ENCODE measurements at places on chromosomes 16 and 17.

GRCh38 chr17:4426499-4427208 lies 7.1 kb upstream of the SPNS3 start:
- no peak overlapping the region for H3K4me3 ChIP-seq
- H3K4me1 ChIP-seq = peaks cover 2% of the 10 kb centered on the region
- H3K27ac ChIP-seq = no peak overlapping the region
- H3K36me3 ChIP-seq = no peaks in the 10 kb centered on the region

DNA sequence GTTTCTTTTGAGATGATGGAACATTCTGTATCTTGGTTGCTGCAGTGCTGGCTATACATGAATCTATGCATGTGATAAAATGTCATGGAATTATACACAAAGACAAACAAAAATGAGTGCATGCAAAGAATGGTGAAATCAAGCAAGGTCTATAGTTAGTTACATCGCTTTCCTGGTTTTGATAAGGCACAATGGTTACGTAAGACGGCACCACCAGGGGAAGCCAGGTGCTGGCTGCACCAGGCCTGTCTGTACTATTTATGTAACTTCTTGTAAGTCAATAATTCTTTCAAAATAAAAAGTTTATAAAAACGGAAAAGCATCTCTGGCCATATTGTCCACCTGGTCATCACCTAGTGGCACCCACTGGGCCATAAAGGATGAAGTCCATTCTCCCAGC lies 46.5 kb downstream of the ARHGAP27 start:
- H3K27me3 ChIP-seq = peaks cover 38% of the 10 kb centered on the region
- H3K36me3 ChIP-seq = no peaks in the 10 kb centered on the region
- H3K4me1 ChIP-seq = peaks cover 24% of the 10 kb centered on the region
- DNase-seq = no peak
- no peak overlapping the region for H3K27ac ChIP-seq

DNA sequence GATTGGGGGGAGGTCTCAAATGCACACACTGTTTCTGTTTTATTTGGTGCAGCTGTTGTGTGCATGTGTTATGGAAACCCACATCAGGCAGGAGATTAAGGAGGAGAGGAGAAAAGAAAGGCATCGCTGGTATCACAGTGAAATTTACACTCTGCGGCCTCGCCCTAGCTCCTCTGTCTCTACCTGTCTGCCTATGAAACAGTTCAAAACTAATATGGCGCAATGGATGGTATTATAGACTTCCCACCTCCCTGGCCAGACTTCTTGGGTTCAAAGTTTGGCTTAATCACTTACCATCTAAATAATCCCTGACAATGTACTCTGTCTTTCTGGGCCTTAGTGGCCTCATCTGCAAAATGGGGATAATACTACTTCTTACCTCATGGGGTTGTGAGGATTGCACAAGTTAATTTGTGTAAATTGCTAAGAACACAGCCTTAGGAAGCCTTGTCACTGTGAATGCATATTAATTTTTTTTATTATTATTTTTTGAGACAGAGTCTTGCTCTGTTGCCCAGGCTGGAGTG lies 1.4 kb upstream of the ABCC1 start:
- H3K4me3 ChIP-seq = no peak overlapping the region
- no peak overlapping the region for H3K27ac ChIP-seq
- DNase-seq = no peak
- H3K27me3 ChIP-seq = peaks cover 16% of the 10 kb centered on the region
- peaks cover 30% of the 10 kb centered on the region for H3K4me1 ChIP-seq
- H3K36me3 ChIP-seq = peaks cover 14% of the 10 kb centered on the region

DNA sequence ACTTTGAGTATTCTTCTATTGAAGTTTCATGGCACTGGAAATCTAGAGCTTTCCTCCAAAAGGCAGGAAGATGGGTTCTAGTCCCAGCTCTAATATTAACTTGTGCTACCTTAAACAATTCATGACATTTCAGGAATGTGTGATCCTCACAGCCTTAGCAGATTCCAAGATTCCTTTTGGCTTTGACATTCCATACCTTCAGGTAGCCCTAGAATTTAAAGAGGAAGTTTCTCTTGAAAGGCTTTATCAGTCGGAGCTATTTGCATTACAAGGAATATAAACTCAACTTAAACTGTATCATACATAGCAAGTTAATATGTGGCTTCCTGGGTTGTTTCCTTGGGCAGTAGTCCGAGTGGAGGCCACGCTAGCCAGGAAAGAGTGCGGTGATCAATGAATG lies 330.0 kb downstream of the SHISA9 start:
- H3K36me3 ChIP-seq = no peaks in the 10 kb centered on the region
- no peaks in the 10 kb centered on the region for H3K4me1 ChIP-seq
- no peaks in the 10 kb centered on the region for H3K27me3 ChIP-seq

DNA sequence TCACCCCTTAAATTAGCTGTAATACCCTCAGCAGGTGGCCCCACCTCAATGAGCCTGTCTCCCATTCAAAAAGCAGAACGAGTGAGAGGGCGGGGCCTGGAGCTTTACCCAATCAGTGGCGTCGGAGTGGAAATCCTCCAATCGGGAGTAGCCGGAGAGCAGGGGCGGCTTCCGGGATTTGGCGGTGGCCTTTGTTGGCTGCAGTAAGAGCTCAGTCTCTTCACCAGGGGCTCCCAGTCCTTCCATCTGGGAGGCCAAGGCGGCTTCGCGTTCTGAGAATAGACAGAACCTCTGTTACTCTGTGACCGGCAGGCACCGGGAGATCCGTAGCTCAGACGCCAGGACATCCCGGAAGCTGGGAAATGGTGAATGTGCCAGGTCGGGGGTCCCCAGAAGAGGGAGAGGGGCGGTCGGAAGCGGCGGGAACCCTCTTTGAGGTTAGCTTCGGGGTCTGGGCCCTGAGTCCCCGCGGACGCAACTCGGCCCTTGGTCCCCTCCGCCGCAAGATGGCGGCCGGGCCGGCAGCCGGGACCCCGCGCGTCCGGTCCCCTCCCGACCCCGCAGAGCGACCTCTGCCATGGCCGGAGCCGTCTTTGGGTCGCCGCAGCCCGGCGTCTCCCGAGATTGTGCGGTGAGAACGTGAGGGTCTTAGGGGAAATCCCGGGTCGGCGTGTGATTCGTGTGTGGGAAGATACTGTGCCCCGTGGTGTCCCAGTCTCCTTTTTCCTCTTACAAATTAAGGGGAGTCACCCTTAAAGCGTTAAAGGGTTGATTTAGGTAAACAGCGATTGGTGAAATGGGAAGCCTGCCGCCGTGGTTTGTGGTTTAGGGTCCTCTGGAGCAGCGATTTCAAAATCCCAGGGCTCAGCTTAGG lies 160.3 kb upstream of the ZNF267 start:
- H3K36me3 ChIP-seq = peaks cover 65% of the 10 kb centered on the region
- H3K4me3 ChIP-seq = peak overlapping the region; percentile 99
- peaks cover 48% of the 10 kb centered on the region for H3K4me1 ChIP-seq
- H3K27ac ChIP-seq = peak overlapping the region; percentile 99

- H3K4me3 ChIP-seq = no peak overlapping the region
- H3K36me3 ChIP-seq = no peaks in the 10 kb centered on the region
- H3K4me1 ChIP-seq = no peaks in the 10 kb centered on the region
- DNase-seq = no peak
- no peak overlapping the region for H3K27ac ChIP-seq
- H3K27me3 ChIP-seq = no peaks in the 10 kb centered on the region
Observed at GRCh38 chr16:72434159-72434558, 262.2 kb upstream of the PMFBP1 start.

GRCh38 chr16:23132775-23133463 lies 16.3 kb downstream of the USP31 start:
- no peak overlapping the region for H3K27ac ChIP-seq
- H3K4me3 ChIP-seq = no peak overlapping the region
- no peaks in the 10 kb centered on the region for H3K27me3 ChIP-seq
- no peaks in the 10 kb centered on the region for H3K4me1 ChIP-seq
- no peaks in the 10 kb centered on the region for H3K36me3 ChIP-seq

DNA sequence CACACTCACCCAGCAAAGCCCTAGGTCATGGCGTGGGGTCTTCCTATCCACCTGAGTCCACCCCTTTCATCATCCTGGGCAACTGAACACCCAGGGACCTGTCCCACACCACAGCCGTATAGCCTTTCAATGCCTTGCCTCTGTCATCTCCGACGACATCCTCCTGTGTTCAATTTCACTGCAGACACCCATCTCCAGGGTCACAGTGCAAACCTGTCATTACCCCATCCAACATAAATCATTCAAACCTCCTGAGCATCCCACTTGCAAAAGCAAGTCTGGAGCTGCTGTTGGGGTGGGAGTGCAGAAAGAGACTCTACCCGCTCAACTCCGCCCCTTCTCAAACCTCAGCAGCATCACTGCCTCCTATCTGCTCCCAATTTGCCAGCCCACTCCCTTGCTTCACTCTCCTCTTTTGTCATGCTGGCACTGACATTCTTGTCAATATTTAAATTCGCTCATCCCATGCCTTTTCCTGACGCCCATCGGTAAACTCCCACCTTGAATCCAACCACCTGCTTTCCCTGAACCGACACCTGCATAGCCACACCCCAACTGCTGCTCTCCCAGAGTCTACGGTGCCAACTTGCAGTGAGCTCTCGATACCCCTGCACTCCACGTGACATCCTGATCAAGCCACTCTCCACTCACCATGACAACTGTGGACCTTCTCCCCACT lies 37.0 kb downstream of the MARF1 start:
- no peaks in the 10 kb centered on the region for H3K4me1 ChIP-seq
- peak overlapping the region; percentile 28 for H3K27ac ChIP-seq
- no peak overlapping the region for H3K4me3 ChIP-seq

DNA sequence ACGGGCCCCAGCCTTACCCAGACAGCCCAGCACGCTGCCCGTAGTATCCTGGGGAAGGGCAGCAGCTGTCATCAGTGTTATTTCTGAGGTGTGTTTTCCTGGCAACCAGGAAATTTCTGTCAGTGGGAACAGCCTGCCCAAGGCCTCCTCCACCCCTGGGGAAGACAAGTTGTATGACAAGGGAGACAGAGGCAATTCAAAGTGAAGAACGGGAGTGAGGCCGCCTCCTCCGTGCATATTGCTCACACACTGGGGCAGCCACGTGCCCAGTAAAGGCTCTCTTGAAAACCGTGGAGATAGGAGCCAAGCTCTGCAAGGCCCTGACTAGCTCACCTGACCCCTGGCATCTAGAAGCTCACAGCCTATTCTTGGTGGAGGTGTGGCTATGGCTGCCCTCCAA lies 57.6 kb downstream of the RAI1 start:
- peaks cover 39% of the 10 kb centered on the region for H3K4me1 ChIP-seq
- no peak for DNase-seq
- no peak overlapping the region for H3K4me3 ChIP-seq
- H3K27ac ChIP-seq = no peak overlapping the region
- H3K27me3 ChIP-seq = peaks cover 9% of the 10 kb centered on the region
- peaks cover 2% of the 10 kb centered on the region for H3K36me3 ChIP-seq

GRCh38 chr17:28191018-28191417 lies 128.0 kb upstream of the TMEM97 start:
- H3K36me3 ChIP-seq = peaks cover 18% of the 10 kb centered on the region
- no peaks in the 10 kb centered on the region for H3K27me3 ChIP-seq
- H3K27ac ChIP-seq = no peak overlapping the region
- DNase-seq = no peak
- H3K4me1 ChIP-seq = peaks cover 9% of the 10 kb centered on the region

DNA sequence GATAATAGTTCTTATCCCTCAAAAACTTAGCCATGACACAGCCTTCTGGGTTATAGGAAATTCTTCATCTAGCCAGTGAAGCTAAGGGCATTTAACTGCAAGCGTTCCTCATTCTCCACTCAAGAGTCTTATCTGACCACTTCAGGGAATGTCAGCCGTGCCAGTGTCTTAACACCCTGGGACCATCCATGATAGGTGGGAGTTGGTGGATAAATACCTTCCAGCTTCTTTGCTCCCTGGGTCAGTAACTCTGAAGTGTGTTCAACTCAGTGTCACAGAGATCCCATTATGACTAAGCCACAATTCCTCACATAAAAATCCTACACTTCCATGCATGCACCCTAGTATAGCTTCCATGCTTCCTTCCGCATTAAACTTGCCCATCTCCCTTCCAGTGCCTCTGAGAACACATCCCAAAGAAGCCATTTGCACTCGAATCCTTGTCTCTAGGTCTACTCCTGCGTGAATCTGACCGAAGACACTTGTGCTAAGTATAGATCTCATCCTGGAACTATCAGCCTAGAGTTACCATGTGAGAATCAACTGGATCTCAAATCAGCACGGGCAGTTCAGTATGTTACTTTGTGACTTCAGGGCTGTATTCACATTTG lies 264.3 kb upstream of the MAF start:
- H3K36me3 ChIP-seq = no peaks in the 10 kb centered on the region
- H3K4me3 ChIP-seq = no peak overlapping the region
- peaks cover 4% of the 10 kb centered on the region for H3K27me3 ChIP-seq
- H3K4me1 ChIP-seq = no peaks in the 10 kb centered on the region
- H3K27ac ChIP-seq = no peak overlapping the region

DNA sequence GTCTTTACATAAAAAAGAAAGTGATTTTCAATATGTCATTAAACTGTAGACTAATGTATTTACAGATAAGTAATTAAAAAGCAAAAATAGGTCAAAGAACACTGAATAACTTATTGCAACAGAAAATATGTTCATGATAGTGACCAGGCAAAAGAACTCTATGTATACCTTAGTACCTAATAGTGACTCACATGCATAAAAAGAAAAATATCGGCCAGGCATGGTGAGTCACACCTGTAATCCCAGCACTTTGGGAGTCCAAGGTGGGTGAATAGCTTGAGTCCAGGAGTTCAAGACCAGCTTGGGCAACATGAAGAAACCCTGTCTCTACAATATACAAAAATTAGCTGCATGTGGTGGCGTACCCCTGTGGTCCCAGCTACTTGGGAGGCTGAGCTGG lies 33.0 kb upstream of the TOM1L1 start:
- no peak for DNase-seq
- H3K4me3 ChIP-seq = no peak overlapping the region
- no peaks in the 10 kb centered on the region for H3K4me1 ChIP-seq

DNA sequence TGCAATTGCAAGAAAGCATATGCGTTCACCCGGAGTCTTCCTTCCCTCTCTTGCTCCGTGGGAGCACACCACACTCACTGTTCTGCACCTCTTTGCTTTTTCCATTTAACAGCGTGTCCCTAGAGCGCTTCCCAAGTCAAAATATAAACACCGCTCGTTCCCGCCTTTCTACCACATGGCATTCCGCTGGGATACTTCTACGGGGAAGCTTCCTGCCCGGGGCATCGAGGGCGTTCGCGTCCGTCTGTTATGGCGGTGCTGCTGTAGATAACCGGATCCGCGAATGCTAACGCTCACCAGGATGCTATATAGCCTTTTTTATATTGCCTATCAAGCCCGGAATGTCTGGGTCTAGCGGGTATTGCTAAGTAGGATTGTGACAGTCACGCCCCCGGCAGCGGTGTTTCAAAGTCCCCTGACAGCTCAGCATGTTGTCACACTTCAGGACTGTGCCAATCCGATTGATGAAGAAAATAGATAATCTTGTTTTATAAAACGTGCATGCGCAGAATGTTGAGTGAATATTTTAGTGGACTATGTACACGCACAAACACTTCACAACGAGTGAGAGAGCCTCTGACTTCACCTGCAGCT lies 31.0 kb downstream of the CCDC40 start:
- peaks cover 13% of the 10 kb centered on the region for H3K4me1 ChIP-seq
- DNase-seq = no peak
- no peak overlapping the region for H3K27ac ChIP-seq
- peaks cover 11% of the 10 kb centered on the region for H3K27me3 ChIP-seq
